Stimulated activated CD8-positive, alpha-beta memory T cell treated with anti-CD3 and anti-CD28 coated beads, Interleukin-4, amount 100 ng/mL, for 1 hour (primary cell): ENCODE measurements at places on chromosomes 4 and X.

DNA sequence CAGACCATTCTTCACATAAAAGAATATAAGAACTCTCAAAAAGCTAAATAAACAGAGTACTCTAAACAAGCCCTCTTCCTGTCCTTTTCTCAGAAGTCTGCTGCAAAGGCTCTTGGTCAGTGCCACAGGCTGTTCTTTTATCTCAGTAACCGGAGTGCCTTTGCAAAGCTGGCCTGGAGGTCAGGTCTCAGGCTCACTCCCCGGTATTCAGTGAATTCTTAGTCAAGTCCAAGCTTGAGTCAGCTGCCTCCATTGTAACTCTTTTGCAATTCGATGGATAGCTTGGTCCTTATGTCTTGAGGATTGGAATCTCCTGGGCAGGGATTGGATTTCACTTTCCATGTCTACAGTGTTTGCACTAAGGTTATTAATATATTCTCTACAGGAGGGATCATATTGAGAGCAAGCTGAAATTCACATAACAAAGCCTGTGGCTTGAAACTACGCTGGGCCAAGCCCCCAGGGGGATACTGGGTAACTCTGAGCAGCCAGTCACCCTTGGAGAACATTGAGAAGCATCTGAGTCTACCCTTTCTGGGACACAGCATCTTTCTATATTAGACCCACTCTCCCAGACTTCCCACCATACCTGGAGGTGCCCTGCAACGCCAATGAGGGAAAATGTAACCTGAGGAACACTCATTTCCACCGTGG lies 10.0 kb upstream of the HS6ST2 start:
- no peak for DNase-seq

DNA sequence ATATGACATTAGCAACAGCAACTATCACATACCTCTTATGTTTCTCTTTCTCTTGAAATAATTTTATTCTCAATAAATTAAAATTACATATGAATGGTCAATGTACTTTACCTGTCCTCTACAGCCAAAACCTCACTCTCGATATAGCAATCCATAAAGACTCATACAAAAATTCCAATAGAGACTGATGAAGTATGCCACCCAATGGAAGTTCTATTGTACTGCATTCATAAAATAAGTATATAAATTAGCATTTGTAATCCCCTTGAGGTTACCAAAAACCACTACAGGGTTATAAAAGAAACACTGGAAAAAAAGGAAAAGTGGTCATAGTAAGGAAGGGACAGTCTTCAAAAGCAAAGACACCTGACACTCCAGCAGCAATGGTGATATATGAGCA lies 32.8 kb downstream of the CLDN2 start:
- DNase-seq = no peak

DNA sequence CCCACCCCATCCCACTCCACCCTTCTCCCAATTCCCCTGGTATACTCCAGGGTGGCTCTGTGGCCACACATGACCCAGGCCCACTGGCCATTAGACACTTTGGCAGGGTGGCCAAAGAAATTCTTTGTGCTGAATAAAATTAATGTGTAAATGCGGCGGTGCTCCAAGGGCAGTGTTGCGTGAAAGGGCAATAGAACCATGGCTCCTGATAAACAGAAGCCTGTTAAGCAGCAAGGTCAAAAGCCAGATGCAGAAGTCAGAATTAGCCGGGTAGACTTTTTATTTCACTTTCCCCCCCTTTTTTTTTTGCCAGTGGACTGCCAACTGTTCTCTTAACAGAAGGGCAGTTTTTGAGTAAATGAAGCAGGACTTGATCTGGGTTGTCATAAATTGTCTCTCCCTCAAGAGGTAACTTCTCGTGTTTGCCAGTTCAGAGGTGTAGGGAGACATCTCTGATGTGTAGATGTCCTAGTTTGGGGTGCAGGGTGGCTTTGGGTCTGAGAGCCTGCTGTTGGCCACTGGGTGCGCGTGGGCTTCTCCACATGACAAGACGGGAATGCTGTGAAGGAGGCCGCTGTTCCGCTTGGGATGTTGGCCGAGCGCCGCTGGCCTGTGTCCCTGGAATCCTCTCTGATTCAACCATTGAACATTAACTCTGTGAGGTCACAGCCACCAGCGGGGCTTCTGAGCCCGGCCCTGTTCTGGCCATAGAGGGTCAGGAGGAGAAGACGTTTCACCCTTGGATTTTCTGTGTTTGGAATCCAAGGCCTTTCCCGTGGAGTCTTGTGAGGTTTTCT lies 139.5 kb downstream of the TBL1X start:
- no peak for DNase-seq

- DNase-seq = no peak
These were observed 51.3 kb downstream of the SOD3 start for GRCh38 chr4:24846716-24847115.

DNA sequence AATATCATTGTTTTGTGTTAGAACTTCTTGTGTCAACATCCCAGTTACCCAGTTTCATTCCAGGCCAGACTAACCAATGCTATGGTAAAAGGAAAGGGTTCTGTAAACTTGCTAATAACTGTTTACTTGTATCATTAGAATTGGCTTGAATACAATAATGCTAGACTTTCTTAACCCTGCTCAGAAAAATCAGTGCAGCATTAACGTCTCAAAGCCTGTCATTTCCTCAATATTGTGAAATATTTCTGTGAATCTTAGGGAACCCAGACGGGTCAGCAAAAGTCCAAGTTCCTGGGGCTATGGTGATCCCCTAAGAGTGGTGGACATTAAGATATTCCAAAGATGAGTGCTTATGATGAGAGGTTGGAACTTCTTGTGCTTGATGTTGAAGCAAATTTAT lies 541.2 kb upstream of the MAGEB18 start:
- no peak for DNase-seq

DNA sequence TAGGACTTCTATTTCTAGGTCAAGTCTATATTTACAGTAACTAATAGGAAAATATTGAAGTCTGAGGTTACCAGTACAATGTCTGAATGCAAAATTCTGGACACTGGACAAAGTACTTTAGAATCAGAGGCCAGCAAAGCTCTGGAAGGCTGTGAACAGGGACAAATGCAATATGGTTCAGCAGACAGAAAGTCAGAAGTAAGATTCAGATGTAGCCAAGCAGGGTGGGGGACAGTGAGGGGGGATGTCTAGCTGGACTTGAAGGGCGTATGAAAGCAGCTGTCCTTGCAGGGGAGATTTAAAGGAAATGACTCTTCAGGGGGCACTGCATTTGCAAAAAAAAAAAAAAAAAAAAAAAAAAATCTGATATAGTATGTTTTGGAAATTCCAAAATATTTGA lies 2.9 kb downstream of the SORBS2 start:
- no peak for DNase-seq
